ENCODE measurements at places on chromosomes 3 and 15.

GRCh38 chr3:39419742-39420315, 13.3 kb downstream of the RPSA start:
- DNase-seq, result no peak

DNA sequence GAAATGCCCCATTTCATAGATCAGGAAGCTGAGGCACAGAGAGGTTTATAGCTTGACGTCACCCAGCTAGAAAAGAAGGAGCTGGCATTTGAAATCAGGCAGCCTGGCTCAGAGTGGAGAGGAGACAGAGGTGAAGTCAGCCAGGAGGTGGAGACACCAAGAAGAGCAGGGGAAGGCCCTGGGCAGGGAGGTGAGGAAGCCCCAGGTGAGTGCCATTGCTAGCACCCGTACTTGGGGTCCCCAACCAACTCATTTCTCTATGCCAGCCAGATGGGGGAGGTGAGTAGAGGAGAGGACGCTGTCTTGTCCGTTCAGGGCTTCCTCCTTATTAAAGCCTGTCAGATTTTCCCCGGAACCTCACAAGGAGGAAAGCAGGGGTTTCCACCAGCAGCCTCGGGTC, 149.6 kb upstream of the TLE3 start:
- no peak for DNase-seq

GRCh38 chr3:61237858-61238257, 13.4 kb downstream of the FHIT start:
- DNase-seq, result no peak

GRCh38 chr15:66960519-66960918, 104.9 kb upstream of the SMAD3 start:
- DNase-seq, result no peak

- DNase-seq, result peak; percentile 65
These were observed 9.3 kb downstream of the COLQ start for GRCh38 chr3:15512166-15512565.

DNA sequence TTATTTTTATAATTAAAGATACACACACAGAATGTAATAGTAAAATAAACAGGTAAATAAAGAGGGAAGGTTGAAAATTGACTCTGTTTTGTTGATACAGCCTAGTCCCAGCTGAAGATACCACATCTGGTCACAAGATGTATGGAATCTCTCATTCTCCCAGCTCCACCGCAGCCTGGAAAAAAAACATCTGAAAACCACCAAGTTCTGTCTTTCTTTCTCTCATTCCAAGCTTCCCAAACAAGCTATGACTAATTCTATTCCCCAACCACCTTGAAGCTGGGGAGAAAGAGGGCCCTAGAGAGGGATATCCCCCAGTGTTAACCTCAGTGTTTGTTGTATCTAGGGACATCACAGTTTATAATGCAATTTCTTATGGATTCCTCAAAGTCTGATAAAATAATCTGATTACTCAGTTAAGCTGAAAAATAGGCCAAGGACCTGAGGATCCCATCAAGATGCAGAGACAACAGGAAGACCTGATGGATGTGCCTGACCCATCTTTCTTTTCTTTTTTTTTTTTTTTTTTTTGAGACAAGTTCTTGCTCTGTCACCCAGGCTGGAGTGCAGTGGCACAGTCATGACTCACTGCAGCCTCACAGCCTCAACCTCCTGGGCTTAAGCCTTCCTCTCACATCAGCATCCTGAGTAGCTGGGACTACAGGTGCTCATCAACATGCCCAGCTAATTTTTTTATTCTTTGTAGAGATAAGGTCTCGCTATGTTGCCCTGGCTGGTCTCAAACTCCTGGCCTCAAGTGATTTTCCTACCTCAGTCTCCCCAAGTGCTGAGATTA, 38.1 kb downstream of the SRGAP3 start:
- DNase-seq, result no peak

- no peak for DNase-seq
These were observed 59.0 kb upstream of the SEC13 start for GRCh38 chr3:10379961-10380360.

GRCh38 chr3:142276781-142277180, 51.4 kb upstream of the GK5 start:
- no peak for DNase-seq

DNA sequence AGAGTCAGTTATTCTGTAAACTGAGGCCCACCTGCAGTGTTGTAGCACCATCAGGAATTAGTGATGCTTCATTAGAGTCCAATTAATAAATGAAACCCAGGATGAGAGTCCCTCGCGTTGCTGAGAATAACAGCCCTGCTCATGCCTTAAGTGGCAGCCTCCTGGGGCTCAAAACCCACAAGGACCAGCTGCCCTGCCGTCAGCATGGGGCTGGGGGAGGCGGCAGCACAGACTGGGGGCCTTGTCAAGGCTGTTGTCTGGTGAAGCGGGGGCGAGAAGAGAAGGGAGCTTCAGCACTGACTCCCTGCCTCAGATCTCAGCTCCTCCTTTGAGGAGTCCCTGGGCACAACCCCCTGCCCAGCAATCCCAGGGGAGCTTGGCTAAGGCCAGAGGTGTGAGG, 21.0 kb downstream of the CCDC33 start:
- DNase-seq, result no peak

DNA sequence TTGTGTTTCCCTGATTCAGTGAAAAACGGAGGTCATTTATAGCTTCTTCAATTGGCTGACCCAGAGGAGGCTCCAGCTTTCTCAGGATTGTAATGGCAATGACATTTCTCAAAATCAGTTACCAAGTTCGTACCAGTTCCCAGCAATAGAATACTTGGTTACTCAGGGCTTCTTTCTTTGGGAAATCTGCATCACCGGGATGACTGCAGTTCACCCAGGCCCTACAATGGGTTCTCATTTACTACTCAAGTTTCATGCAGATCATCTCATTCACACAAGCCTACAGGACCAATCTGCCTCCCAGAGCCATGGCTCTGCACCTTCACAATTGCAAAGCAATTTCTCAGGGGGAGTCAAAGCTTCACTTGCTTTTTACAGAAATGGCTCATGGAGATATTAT, 109.6 kb downstream of the FHIT start:
- no peak for DNase-seq

GRCh38 chr15:95442107-95442719, 888.3 kb upstream of the NR2F2 start:
- DNase-seq, result no peak

GRCh38 chr15:92667287-92667904, 11.8 kb upstream of the FAM174B start:
- DNase-seq, result peak; percentile 3

GRCh38 chr15:98649472-98650416, 1.4 kb downstream of the IGF1R start:
- DNase-seq, result no peak

DNA sequence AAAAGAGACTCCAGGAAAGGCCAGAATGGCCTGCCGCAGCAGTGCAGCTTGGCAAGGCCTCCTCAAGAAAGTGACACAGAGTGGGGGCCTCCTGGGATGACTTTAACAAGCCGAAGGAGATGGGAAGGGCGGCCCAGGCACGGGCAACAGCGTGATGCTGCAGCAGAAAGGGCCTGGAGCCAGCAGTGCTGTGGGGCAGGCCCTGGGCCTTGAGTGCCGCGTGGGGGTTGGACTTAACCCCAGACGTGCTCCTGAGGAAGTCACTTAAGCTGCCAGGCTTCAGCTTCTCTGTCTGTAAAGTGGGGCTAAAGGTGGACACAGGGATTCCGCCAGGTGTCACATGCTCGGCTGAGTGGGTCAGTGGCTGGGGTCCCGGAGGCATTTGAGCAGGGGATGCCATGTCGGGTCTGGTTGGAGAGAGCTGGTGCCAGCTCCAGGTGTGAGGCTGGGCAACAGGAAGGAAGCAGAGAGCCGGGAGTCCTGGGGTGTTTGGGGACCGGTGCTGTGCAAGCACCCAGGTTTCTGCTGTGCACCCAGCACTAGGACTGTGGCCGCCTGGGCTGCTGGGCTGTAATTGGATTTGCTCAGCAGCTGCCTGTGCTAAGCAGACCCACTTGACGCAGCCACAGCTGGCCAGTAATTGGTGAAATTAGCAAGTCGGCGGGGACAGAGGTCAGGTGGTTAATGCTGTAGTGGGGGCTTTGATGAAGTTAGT, 7.8 kb downstream of the DNAJB8 start:
- no peak for DNase-seq

- DNase-seq, result no peak
These were observed 107.4 kb downstream of the GREM1 start for GRCh38 chr15:32825219-32825618.

DNA sequence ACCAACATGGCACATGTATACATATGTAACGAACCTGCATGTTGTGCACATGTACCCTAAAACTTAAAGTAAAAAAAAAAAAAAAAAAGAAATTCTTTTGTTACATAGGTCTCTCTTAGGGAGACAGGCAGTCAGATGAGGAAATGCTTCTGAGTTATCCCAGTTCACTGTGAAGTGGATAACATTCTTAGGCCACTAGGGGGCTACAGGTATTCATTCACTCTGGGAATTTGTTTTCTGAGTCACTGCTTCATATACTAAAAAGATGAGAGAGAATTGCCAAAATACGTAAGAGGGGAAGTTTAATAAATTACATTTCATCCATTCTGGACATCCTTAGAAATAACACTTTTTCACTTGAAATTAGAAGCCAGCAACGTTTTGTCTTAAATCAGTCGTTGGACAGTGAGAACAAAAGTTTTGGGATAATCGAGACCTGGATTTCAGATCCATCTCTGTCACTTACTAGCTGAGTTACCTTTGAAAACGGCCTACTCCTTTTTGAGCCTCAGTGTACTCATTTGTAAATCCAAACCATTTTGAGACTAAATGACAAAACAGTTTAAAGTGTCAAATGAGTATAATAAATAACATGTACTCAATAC, 738.4 kb upstream of the ALCAM start:
- DNase-seq, result no peak

DNA sequence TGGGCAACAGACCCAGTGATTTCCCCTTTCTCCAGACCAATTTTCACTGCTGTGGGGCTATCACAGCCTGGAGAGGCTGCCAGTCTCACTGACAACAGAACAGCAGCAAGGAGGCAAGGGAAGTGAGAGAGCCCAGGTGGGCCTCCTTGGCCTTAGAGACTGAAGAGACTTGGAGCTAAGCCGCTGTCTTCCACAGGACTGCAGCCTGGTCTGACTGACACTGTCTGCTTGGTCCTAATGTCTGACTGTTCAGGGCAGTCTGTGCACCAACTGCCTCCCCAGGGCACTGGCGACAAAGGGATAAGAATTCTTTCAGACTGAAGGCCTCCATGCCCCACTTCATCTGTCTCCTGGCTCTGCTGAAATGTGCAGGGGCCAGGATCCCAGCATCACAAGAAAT, 11.5 kb downstream of the POMGNT2 start:
- no peak for DNase-seq

- no peak for DNase-seq
These were observed 172.2 kb upstream of the STRIT1 start for GRCh38 chr3:155465664-155466063.

- no peak for DNase-seq
These were observed 170.7 kb downstream of the WDR72 start for GRCh38 chr15:53588773-53589172.

Measured in NCI-H2227 treated with DMSO at 0.1 percent for 48 hours (cell line).